CMK (cell line): ENCODE measurements at places on chromosomes 12 and 14.
A peak's percentile ranks its signal among the peaks of the same experiment; 100 is the strongest.

- no peak for DNase-seq
Observed at GRCh38 chr14:58541633-58542022, 96.1 kb upstream of the DACT1 start.

- no peak for DNase-seq
Observed at GRCh38 chr12:57203201-57203600, 13.4 kb upstream of the NXPH4 start.

- DNase-seq = no peak
Observed at GRCh38 chr12:7130701-7131501, 730 bp downstream of the CLSTN3 start.

- no peak for DNase-seq
Observed at GRCh38 chr14:77786148-77786547, 13.8 kb upstream of the ADCK1 start.

DNA sequence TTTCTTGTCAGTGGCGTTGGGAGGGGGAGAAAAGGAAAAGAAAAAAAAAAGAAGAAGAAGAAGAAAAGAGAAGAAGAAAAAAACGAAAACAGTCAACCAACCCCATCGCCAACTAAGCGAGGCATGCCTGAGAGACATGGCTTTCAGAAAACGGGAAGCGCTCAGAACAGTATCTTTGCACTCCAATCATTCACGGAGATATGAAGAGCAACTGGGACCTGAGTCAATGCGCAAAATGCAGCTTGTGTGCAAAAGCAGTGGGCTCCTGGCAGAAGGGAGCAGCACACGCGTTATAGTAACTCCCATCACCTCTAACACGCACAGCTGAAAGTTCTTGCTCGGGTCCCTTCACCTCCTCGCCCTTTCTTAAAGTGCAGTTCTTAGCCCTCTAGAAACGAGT is 1.9 kb downstream of the ASCL1 start:
- no peak for DNase-seq

DNA sequence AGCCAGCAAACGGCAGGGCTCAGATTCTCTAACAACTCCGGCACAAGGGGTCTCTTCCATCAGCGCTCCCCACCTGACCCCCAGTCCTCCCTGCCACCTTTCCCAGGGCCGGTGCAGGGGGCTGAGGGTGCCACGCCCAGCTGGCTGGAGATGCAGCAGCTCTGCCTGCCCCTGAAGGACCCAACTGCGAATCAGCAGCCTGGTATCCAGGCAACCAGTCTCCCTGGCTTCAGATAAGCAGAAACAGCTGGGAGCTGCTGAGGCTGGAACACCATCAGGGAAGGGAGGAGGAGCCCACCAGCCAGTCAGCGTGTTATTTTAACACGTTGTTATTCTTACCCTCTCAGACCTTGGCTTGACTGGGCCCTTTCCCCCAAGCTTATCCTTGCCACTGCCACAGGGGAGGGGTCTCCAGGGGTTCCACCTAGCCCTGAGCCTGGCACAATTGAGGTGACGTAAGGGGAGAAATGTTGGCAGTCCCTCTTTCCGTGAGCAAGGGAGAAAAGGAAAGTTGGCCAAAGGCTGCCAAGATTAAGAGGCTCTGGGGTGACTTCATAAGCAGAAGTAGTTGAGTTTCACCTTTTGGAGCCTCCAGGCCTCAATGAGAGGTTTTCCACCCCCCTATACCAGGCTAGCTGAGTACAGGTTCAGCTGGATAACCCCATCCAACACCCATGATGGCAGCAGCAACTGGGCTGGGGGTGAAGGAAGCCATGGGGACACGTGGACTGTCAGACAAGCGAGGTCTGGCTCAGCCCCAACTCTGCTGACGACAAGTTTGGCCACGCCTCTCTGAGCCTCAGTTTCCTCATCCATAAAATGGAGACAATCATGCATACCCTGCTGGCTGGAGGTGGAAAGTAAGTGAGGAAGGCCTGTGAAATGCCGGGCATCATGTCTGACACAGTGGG is 91.1 kb downstream of the IRF2BPL start:
- no peak for DNase-seq

DNA sequence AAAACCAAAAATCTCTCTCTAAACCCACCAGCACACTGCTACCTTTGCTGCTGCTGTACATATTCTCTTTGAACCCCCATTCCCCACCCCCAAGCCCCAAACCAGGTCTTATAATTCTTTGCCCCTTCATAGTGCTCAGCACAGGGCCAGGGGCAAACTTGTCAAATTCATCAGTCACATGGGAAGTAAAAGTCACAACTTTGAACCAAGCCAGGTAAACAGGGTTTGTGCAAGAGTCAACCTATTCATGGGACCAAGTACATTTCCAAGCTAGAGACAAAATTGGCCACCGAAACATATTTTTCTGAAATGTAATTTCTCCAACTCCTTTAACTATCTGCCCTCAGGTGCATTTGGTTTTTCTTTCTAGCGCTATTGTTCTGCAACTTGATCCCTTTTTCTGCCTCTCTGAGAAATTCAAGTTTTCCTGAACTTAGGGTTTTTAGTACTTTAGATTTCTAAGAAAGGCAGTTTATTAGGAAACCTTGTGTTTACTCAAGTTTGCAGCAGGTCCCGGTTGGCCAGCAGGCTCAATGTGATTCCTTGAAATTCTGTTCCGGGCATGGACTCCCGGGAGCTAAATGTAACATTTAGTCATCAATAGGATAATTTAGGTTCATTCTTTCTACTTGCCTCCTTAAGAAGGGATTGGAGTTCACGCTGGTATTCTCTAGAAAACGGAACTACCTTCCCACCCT is 230.5 kb downstream of the EFCAB11 start:
- no peak for DNase-seq

- DNase-seq = no peak
Observed at GRCh38 chr14:92531106-92531873, 17.7 kb downstream of the RIN3 start.

GRCh38 chr14:21521501-21521900 is 4.6 kb downstream of the SALL2 start:
- DNase-seq = no peak

GRCh38 chr12:115227137-115227615 is 543.2 kb upstream of the TBX3 start:
- no peak for DNase-seq

DNA sequence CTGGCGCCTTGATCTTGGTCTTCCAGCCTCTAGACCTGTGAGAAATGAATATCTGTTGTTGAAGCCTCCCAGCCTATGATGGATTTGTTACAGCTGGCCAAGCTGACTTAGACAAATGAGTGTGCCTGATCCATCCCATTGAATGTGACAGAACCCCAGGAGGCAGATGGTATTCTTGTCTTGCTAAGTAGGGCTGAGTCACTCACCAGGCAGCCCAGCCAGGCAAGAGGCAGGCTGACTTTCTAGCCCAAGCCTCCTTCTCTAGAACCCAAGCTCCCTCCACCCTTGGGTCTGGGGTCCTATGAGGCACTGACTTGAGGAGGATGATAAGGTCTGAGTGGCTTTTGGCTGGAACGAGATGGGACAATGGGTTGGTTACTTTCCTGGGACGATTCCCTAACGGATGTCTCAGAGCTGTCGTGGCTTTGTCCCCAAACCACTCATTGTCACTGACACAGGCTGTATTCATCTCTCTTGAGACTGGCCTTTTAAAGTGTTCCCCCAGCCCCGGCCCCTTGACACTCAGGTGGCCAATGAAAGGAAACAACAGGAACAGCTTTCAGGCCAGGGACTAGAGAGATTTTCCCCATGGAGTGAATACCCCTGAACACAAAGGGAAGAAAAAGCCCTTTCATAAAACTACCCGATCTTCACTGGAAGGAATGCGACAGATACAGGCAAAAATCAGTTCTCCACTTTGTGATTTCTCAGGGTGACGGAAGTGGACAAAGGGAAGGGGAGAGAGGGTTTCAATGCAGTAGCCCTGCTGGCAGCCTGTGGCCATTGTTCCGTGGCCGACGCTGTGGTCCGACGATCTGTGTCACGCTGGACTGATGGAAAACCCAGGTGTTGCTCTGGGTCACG is 264.2 kb downstream of the AACS start:
- DNase-seq = no peak

DNA sequence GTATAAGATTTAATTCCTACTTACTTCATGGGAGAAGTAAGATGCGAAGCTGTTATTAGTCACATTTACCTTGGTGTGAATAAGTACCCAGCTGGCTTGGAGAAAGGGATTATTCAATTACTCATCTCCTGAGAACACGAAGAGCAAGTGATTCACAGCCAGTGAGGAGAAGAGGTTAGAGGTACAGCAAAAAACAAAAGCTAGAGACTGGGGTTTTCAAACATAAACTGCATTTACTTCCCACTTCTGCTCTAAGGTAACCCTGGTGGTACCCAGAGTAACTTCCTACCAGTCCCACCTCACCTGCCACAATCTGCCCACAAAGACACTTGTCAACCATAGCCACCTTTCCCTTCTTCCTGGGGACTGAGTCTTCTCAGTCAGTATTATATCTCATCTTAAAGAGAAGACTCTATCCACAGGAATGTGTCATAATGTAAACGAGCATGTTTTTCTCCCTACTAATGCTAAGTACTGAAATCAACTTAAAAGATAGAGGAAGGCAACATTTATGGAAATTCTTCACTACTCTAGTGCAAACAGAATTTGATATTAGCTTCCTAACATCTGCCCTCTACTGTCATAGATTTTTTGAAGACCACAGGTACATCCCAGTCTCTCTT is 6.0 kb upstream of the IL22 start:
- no peak for DNase-seq

DNA sequence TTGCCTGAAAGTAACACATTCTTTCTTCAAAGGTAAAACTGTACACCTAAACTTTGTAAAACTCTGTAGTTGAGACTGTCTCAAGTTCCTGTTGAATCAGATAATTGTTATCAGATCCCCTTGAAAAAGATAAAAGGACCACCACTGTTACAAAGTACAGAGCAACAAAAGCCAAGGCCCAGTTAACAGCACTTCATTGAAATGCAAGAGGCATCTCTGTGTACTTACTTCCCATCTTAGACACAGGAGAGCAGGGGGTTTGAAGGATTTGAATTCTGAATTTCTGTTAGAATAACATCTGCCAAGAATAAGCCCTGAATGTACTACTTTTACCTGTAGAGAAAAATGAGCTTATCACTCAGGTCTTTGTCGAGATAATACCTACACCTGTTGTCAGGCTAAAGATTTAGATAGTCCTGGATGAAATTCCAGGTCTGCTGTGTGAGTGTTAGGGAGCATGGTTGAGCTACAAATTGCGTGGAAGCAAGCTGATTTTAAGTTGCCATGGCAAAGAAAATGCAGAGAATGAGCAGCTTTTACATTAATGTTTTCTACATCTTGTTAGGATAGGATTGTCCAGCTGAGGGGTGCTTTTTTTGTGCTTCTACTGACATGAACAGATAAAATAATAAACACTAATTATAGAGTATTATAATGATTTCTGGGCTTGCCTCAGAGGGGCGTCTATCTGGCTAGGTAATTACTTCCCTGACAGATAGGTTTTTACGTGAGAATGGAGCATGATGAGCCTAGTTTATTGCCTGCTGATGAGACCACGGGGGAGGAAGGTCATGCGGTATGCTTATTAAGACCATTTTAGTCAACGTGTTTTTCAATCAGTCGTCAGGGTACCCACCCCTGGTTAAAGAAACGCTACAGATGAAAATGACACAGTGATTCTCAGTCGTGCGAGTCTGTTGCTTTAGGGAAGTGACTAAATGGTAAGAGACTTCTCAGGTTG is 309.2 kb downstream of the PAWR start:
- DNase-seq = no peak

DNA sequence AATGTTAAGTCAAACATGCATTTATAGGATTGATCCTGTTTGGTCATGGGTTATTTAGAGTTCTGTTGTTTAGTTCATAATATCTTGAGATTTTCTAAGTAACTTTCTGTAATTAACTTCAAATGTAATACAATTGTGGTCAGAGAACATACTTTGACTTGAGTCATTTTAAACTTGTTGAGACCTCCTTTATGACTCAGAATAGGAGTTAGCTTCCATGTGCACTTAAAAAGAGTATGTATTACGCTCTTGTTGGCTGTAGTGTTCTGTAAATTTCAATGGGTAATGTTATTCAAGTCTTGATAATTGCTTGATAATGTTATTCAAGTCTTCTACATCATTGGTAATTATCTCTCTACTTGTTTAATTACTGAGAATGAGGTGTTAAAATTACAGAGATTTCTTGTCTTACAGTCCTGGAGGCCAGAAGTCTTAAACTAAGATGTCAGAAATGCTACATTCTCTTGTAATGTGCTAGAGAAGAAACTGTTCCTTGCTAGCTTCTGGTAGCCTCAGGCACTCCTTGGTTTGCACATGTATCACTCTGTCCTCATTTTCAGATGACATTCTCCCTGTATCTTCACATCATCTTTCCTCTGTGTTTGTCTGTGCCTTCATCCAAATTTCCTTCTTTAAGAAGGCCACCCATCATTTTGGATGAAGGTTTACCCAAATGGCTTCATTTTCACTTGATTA is 197.3 kb downstream of the TMTC3 start:
- no peak for DNase-seq

GRCh38 chr14:91996948-91997371 is 42.9 kb downstream of the TRIP11 start:
- no peak for DNase-seq

GRCh38 chr14:58307597-58308316 is 9.4 kb downstream of the ARID4A start:
- DNase-seq = no peak

DNA sequence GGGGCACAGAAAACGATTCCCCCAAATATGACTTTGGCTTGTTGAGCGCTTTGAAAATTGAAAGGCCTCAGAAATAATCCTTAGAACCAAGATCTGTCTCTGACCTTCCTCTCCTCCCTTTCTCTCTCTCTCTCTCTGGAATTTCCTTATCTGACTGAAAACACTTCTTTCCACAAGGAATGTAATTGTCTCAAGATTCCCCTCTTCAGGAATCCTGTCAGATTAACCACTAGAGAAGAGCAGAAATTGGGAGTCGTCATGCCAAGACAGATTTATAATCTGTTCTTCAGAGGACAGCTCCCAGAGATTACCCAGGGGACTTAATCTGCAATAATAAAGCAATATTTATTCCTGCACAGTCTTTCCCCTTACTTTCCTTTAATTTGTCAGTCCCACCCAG is 317.6 kb downstream of the ACSS3 start:
- no peak for DNase-seq

- DNase-seq = peak; percentile 29
Observed at GRCh38 chr14:88168498-88169165, 154.4 kb downstream of the KCNK10 start.

DNA sequence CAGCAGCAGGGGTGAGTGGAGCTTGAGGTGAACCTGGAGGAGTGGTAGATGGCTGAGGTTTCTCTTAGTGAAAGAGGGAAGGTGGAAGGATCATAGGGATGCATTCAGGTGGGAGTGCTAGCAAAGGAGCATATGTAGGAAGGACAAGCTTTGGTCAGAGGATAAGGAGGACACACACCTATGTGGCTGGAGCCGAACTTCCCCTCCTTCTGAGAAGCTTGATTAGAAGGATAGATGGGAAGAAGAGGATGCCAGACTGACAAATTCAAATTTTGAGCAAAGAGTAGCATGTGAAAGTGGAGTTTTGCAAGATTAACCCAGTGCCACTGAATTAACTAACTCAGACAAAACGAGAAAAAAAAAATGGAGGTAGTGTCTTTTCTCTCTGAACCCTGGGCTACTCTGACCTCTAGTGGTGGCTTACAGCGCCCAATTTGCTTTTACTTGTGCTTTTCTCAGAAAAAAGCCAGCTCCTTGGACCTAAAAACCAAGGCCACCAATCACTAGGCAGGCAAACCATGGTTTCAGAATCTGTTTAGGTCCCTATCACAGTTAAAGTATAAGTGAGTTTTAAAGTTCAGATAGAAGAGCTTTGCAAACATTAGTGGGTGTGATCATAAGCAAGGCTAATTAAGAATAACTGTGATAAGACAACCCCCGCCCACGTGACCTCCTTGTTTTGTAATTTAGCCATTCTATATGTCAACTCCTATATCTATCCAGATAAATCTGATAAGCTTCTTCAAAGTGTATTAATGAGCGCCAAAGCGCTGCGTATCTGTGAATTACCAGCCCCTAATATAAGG is 15.5 kb downstream of the EMP1 start:
- no peak for DNase-seq
